ENCODE measurements at places on chromosomes 12 and 14. TPM values are rescaled to one million over a fixed set of nuclear protein-coding genes. Genes with fewer than 3 reads are reported as not detected.

The CLEC9A gene
- not detected for total RNA-seq

The PTPRR gene
- 0.25 TPM for total RNA-seq

The PAX9 gene
- not detected for total RNA-seq

The LRFN5 gene
- total RNA-seq: 2.1 TPM

The KIF26A gene
- total RNA-seq: not detected

The DLK1 gene
- total RNA-seq: not detected

The MUCL1 gene
- total RNA-seq: not detected

The RHOF gene
- total RNA-seq: 8.2 TPM

The SCN8A gene
- 13.8 TPM for total RNA-seq

The ZNF410 gene
- total RNA-seq: 70.1 TPM

The CD163L1 gene
- not detected for total RNA-seq

The ITGB7 gene
- total RNA-seq: 1.4 TPM

The CCDC196 gene
- total RNA-seq: not detected

The PTPRB gene
- 4.4 TPM for total RNA-seq

The SERPINA10 gene
- not detected for total RNA-seq

The MYF6 gene
- total RNA-seq: not detected

The C12orf54 gene
- total RNA-seq: not detected

The GLIPR1L1 gene
- not detected for total RNA-seq

The EPYC gene
- not detected for total RNA-seq

The ETFBKMT gene
- 1.8 TPM for total RNA-seq

The OTX2 gene
- not detected for total RNA-seq

The HOXC10 gene
- total RNA-seq: not detected

The PIWIL1 gene
- total RNA-seq: not detected

The RD3L gene
- total RNA-seq: not detected

The CLEC4C gene
- total RNA-seq: not detected
